ENCODE measurements at places on chromosomes 1 and 21.

- DNase-seq: peak; percentile 75
These were observed at the start of gene SAMD11 for GRCh38 chr1:923131-923990. Gene SAMD11 (plus strand): TSS chr1:923923. CDS start chr1:924432, 509 bp downstream.

GRCh38 chr1:221174330-221174993 is 295.2 kb downstream of the HLX start:
- DNase-seq: no peak

GRCh38 chr1:28518745-28519341 is 13.0 kb downstream of the RCC1 start:
- DNase-seq: no peak

DNA sequence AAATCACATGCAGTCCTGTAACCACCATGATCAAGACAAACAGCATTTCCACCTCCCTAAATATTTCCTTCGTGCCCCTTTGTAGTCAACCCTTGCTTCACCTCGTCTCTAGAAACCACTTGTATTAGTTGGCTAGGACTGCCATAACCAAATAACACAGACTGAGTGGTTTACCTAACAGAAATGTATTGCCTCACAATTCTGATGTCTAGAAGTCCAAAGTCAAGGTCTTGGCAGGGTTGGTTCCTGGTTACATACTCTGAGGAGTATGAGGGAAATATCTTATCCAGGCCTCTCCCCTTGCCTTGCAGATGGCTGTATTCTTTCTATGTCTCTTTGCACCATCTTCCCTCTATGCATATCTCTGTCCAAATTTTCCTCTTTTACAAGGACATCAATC is 23.3 kb upstream of the FRRS1 start:
- no peak for DNase-seq

DNA sequence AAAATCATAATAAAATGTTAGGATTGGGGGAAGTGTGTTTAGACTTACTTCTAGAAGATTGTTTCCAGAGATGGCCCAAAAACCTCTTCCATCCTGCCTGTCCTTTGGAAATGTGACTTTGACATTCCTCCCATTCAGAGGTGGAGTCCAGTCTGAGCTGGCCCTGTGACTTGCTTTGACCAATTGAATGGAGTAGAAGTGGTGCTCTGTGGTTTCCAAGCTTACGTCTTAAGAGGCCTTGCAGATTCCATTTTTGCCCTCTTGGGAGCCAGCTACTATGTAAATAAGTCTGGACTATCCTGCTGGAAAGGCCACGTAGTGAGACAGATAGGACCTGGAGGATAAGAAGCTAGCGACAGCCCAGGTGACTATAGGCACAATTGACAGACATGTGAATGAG is 1.3 kb upstream of the NT5C1A start:
- no peak for DNase-seq

GRCh38 chr1:36203554-36204346 is 20.5 kb upstream of the THRAP3 start:
- no peak for DNase-seq

- DNase-seq: no peak
These were observed 40.6 kb upstream of the GREM2 start for GRCh38 chr1:240652549-240652948.

DNA sequence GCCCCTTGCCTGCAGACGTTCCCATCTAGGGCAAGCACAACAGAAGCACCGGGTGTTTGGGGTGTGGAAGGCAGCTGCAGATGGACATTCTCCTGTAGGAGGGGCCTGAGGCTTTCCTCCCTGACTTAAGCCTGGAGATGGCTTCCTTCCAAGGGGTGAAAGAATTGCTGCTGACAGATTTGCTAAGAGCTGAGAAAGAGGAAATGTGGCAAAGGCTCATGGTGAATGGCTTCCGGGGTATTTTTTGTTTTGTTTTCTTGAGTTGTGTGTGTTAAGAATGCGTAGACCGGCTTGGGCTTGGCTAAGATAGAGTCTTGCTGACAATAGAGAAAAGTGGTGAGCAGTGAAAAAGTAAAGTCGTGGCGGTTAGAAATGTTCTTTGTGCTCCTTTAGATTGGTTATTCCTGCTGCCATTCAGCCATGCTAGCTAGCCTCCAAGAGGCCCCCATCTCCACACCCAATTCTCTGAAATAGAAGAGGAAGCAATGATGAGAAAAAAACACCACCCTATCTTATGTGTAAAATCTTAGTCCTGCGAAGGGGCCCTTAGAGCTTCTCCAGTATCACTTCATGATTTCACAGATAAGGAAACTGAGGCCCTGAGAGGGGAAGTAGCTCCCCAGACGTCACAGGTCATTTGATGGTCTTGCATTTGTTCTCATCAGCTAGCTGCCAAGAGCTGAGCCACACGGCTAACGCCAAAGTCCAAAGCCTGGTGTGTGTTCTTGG is 36.9 kb downstream of the EIF2D start:
- DNase-seq: no peak

- no peak for DNase-seq
These were observed 103.2 kb upstream of the SLC44A3 start for GRCh38 chr1:94716965-94717364.

GRCh38 chr1:3691421-3692204 is 39.3 kb downstream of the TP73 start:
- no peak for DNase-seq

DNA sequence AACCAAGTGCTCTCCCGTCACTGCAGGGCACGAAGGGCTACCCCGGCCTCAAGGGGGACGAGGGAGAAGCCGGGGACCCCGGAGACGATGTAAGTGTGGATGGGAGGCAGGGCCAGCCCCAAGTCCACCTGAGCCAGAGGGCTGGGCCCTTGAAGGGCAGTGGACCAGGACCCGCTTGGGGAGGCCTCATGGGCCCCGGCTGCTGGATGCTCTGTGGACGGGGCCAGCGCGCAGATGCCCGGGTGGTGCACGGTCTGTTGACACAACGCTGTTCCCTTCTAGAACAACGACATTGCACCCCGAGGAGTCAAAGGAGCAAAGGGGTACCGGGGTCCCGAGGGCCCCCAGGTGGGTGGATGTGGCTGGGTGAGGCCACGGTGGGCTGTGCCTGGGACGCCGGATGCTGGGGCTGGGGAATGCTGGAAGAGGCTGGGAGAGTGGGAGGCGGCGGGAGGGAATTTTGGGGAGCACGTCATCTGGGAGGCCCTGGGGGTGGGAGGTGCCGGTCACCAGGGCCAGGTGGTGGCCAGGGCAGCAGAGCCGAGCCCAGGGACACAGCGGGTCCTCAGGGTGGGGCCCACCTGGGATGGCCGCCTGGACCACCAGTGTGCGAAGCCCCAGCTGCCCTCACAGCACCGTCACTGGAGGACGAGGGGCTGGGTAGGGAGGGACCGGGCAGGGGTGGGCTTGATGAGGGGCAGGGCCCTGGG is 17.5 kb downstream of the COL6A1 start:
- DNase-seq: no peak

DNA sequence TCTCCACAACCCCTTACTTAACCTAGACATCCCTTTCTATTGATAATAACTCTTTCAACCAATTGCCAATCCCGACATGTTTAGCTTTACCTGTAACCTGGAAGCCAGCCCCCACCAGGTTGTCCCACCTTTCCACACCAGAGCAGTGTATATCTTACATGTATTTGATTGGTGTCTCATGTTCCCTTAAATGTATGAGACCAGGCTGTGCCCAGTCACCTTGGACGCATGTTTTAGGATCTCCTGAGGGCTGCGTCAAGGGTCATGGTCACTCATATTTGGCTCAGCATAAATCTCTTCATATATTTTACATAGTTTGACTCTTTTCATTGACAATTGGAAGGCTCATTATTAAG is 5.3 kb upstream of the SLC19A1 start:
- no peak for DNase-seq

DNA sequence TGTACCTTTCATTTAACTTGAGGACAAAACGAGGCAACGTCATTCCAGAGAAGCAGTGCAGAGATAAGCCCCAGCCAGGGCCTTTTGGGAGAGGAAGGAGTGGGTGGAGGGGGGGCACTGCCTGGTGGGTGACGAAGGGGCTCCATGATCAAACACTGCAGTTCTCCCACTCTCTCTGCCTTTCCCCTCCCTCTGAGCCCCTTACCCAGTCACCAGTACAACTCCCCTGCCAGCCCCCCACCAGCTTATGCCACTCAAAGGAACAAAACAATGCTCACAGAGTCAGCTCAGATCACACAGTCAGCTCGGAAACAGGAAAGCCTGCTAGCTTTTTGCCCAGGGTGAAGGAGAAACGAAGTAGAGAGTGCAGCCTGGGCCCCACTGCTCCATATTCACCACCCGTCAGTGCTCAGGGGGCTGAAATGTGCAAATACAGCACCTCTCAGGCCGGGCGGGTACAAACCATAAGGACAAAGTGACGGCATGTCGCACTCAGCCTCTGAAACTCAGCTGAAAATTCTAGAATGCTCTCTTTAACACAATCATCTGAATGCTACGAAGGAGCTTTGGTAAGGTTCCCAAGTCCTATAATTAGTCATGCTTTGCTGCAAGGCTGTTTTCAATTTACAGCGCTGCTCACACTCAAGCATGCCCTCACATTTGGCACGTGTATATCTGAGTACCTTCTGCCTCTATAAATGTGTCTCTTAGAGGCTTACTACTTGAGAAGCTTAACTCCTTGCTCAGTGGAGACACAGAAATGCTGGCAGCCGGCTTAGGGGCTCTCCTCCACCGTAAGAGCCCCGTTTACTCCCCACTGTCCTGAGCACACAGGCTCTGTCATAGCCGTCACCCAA is 65.8 kb upstream of the RAB4A start:
- DNase-seq: no peak

GRCh38 chr1:12052008-12052573 is 11.0 kb upstream of the TNFRSF8 start:
- DNase-seq: no peak

DNA sequence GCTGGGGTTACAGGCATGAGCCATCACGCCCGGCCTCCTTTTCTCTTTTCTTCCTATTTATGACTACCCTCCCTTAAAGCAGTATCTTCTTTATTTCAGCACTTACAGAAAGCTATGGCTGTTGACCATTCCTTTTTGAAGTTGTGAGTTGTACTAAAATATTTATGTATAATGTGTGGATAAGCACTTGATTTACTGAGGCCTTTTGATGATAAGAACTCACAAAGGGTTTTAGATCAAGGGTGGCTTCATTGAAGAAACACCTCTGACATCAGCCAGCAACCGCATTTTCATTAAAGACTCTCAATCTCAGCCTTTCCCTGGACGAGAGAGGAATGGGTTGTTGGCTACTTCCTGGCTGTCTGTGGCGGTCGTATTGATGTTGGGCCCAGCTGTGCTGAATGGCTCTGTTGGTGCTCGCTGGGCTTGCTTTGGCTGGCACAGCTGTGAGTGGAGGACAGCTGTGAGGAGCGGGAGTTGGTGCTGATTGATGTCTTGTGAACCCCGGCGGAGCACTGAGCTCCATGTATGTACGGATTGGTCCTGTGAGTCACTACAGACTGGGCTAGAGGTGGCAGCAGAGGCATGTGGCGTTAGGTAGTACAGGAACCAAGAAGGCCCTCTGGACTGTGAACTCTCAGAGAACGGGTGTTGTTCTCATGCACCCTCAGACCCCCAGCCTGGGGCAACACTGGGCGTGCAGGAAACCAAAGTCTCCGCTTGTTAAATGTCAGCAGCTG is 208.8 kb downstream of the KIF26B start:
- no peak for DNase-seq
